Substantia nigra (tissue), 51 donors: ENCODE measurements at places on chromosomes 1 and 21.

DNA sequence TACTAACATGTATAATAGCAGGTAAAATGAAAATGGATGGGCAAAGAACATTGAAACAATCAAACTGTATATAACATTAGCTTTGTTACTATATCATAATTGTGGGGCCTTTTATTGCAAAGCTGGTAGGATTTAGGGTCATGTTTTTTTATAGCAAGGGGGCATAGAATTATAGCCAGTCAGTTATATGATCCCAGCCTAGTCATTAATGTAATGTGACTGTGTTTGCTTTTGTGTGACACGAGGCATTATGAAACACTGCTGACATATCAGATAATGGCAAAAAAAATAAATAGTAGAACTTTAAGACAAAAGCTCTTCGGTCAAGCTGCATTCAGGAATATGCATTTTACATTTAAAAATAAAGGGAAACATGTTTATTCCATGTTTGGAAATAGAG is 81.3 kb upstream of the ZNF281 start:
- DNase-seq = no peak

- DNase-seq = no peak
Observed at GRCh38 chr1:93123201-93123783, 44.2 kb downstream of the MTF2 start.

DNA sequence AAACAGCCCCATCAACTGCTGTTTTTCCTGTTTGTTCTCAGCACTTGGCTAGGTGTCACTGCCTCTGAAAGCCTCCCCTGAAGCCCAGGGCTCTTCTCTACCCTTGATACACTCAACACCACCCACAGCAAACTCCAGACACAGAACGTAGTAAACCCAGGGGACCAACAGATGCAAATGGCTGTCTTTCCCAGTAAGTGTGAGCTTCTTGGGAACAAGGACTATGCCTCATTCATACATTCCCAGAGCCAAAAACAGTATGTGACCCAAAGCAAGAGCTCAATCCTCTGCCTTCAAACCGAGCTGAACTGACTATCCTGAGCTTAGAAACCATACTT is 4.4 kb downstream of the LBR start:
- no peak for DNase-seq

GRCh38 chr1:31239653-31240241 is at the start of gene NKAIN1:
NKAIN1 (minus strand) TSS chr1:31239887; CDS start chr1:31239547, 340 bp downstream.
- DNase-seq = no peak

DNA sequence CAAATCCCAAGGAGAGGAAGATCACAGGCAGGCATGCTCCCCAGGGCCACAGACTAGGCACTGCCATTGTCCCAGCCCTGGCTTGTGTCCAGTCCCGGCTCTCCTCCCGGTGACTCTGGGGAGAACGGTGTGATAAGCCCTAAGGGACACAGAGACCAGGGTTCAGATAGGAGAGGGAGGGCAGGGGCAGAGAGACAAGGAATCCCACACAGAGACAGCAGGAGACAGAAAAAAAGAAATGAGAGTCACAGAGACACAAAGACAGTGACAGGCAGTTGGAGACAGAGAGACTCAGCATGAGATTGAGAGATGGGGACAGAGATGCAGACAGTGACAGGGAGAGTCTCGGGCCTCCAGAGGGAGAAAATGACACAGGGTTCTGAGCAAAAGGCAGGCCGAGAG is 361 bp downstream of the INSRR start:
- no peak for DNase-seq

- DNase-seq = no peak
Observed at GRCh38 chr1:43348343-43348808, 10.4 kb upstream of the CDC20 start.

- DNase-seq = no peak
Observed at GRCh38 chr1:34406377-34406776, 229.7 kb downstream of the C1orf94 start.

- DNase-seq = no peak
Observed at GRCh38 chr1:147245586-147246021, 3.1 kb downstream of the CHD1L start.

GRCh38 chr1:109579491-109579890 is 31.1 kb downstream of the GNAI3 start:
- no peak for DNase-seq

- no peak for DNase-seq
Observed at GRCh38 chr1:172477216-172477615, 33.3 kb upstream of the PIGC start.

GRCh38 chr1:166956057-166956850 is 19.1 kb downstream of the ILDR2 start:
- DNase-seq = no peak

DNA sequence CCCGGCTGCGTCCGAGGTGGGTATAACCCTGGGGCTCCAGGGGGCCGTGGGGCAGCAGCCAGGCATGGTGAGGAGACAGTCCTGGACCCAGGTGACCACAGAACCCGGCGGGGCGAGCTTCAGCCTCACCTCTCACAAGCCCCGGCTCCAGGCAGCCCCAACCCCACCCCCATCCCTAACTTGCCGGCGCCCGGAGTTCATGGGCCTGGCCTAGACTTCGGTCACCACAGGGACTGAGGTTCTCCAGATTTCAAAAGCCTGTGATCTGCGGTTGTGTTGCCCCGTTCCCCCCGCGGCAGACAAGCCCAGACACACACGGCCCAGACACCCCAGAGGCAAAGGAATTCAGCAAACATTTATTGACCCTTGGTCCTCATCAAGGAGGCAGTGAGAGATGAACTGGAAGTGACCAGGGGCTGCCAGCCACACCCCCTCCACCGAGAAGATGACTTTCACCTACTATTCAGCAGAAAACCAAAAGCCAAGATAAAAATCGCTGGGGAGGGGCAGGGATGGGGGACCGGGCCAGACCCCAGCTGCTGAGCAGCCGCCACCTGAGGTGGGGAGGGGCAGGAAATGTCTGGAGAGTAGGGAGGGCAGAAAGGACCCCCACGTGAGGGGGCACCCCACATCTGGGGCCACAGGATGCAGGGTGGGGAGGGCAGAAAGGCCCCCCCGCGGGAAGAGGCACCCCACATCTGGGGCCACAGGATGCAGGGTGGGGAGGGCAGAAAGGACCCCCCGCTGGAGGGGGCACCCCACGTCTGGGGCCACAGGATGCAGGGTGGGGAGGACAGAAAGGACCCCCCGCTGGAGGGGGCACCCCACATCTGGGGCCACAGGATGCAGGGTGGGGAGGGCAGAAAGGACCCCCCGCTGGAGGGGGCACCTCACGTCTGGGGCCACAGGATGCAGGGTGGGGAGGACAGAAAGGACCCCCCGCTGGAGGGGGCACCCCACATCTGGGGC is 3.9 kb downstream of the HES4 start:
- DNase-seq = no peak

GRCh38 chr1:3762151-3762872 is 10.1 kb downstream of the CCDC27 start:
- DNase-seq = no peak

DNA sequence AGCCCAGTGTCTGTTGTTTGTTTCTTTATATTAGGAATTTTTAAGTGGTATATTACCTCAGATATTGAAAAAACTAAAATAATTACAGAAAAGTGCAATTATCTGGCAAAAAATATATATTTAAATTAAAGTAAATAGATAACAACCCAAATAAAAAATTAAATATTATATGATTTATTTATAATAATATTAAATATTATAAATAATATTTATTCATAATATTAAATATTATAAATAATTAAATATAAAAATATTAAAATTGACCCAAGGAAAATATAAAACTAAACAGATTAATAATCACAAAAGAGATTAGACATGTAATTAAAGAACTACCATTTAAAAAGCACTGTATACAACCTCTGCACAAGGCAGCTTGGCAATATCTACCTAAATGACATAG is 331.9 kb upstream of the POGK start:
- DNase-seq = no peak

GRCh38 chr1:221308534-221309511 is 429.6 kb downstream of the HLX start:
- DNase-seq = no peak

- no peak for DNase-seq
Observed at GRCh38 chr1:87926921-87927320, 598.2 kb downstream of the LMO4 start.

GRCh38 chr1:214584805-214585766 is 17.9 kb upstream of the CENPF start:
- no peak for DNase-seq

- DNase-seq = no peak
Observed at GRCh38 chr21:39669976-39670661, 57.4 kb downstream of the B3GALT5 start.

GRCh38 chr1:246773213-246773641 is 49.0 kb downstream of the SCCPDH start:
- DNase-seq = no peak

GRCh38 chr1:210669951-210670350 is 341.2 kb downstream of the HHAT start:
- DNase-seq = no peak

- no peak for DNase-seq
Observed at GRCh38 chr1:205650241-205650640, 18.4 kb upstream of the ELK4 start.

DNA sequence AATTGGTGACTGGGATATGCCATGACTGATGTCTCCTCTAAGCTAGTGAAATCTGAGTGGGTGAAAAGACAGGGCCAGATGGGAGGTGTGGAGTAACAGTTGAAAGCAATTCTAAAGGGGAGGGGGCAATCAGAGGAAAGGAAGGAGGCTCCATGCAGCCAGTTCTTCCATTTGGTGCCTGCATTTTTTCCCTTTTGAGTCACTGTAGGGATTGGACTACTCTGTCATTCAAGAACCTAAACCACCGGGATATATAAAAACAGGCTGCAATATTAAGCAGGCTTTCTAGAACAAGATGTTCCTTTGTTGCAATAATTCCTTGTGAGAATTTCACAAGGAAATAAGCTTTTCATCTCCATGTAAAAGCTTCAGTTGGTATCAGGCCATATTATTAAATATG is 18.3 kb downstream of the CLIC6 start:
- DNase-seq = no peak

DNA sequence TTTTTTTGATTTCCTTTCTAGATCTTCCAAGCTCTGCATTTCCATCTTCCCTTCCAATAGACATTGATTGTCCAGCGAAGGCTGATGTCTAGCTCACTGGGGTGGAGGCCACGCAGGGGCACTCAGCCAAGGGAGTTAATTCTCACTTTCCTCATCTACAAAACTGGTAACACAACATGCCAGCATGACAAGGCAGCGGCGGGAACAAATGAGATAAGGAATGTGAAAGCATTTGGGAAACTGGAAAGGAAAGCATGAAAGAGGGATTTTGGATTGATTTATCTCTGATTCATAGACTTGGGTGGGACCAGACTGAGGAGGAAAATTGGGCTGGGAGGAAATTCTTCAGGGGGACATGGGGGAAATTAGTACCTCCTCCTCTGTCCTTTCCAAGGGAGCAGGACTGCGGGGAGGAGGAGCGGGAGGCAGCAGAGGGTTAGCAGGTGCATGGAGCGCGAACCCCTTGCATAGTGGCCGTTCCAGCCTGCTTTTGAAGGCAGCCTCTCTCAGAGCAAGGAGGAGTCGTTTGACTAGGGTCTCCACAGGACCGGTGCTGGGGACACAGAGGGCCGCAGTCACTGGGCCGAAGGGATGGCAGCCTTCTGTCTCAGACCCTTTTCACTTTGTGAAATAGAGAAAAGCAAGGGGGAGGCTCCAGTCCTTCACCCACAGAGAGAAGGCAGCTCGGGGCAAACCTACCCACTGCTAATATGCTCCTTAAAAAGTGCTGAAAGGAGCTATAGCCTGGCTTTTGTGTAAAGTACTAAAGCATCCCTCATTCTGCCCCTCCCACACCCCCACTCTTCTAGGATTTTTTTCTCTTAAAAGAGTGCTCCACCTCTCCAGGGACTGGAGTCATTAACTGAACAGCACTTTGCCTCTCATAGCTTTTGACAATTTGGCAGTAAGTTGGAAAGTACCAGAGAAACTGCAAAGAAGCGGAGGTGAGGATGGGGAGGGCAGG is 89.2 kb downstream of the PLXNA2 start:
- no peak for DNase-seq

DNA sequence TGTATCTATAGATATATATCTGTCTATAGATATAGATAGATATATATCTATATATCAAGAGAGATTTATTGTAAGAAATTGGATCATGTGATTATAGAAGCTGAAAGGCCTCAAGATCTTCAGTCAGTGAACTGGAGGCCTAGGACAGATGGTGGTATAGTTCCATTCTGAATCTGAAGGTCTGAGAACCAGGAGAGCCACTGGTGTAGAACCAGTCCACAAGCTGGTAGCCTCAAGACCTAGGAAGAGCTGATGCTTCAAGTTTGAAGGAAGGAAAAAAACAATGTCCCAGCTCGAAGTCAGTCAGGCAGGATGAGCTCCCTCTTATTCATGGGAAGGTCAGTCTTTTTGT is 213.2 kb upstream of the JUN start:
- DNase-seq = no peak

DNA sequence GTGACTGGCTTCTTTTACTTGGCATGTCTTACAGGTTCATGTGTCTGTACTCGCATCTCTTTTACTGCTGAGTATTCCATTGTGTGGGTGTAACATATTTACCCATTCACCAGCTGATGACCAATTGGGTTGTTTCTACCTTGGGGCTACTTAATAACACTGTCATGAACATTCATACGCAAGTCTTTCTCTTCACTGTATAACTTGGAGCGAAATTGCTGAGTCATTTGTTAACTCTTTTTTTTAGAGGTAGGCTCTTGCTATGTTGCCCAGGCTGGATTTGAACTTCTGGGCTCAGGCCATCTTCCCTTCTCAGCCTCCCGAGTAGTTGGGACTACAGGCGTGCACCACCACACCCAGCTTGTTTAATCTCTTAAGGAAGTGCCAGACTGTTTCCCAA is 6.5 kb downstream of the PYCR2 start:
- no peak for DNase-seq
